Panc1 (cell line): ENCODE measurements at places on chromosomes 3 and 15. TPM values are rescaled to one million over a fixed set of nuclear protein-coding genes. Genes with fewer than 3 reads are reported as not detected.

ARPIN gene
- total RNA-seq, result 6.3 TPM

SNTN gene
- not detected for total RNA-seq

CA12 gene
- 0.74 TPM for total RNA-seq

CELSR3 gene
- total RNA-seq, result 7.7 TPM

ZPLD1 gene
- not detected for total RNA-seq

MAP1A gene
- total RNA-seq, result 1.6 TPM

CASR gene
- not detected for total RNA-seq

DNA sequence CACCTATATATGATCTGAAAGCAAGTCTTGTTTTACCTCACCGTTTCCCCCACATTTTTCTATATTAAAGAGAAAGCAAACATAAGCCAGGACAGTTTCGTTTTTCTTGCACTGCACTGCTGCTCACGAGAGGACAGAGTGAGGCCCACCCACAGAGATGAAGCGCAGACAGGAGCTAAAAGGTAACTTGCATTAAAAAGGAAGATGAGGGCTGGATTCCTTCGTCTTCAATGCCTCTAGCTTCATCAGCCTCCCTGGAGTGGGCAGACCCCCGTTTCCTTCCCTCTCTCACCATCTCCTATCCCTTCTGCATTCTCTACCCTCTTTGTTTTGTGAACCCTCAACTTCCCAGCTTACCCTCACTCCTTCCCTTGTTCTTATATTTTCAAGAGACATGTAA, 18.9 kb downstream of the SUMF1 start:
- no peak overlapping the region for H3K4me3 ChIP-seq
- H3K36me3 ChIP-seq, result no peaks in the 10 kb centered on the region; the same call in 1 of the 2 replicates
- H3K27ac ChIP-seq, result no peak overlapping the region
- no peaks in the 10 kb centered on the region for H3K4me1 ChIP-seq

- H3K4me3 ChIP-seq, result no peak overlapping the region
- H3K27me3 ChIP-seq, result peaks cover 6% of the 10 kb centered on the region; the same call in 1 of the 2 replicates
- DNase-seq, result no peak
- H3K27ac ChIP-seq, result no peak overlapping the region
- H3K36me3 ChIP-seq, result no peaks in the 10 kb centered on the region
These were observed 101.4 kb downstream of the TFG start for GRCh38 chr3:100810671-100811070.

- DNase-seq, result no peak
- H3K27ac ChIP-seq, result no peak overlapping the region
- H3K4me1 ChIP-seq, result peaks cover 5% of the 10 kb centered on the region; the same call in 1 of the 2 replicates
- H3K36me3 ChIP-seq, result no peaks in the 10 kb centered on the region
These were observed 13.1 kb downstream of the RLBP1 start for GRCh38 chr15:89208256-89208655.

DNA sequence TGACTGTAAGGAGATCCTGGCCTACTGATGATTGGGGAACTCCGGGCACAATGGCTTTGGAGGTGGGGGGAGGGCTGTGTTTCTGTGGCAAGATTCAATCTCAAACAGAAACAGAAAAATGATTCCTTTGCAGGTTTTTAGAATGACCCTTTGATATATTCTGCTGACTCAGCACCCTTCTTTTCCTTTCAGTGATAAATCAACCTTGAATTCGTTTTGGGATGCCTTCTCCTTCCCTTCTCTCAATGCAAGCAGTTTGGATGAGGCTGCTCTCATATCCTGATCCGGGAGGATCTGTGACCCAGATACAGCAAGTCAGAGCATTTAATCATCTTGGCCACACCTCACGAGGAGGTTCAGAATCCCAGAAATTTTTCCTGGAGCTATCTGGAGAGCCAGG, 156.1 kb upstream of the PRICKLE2 start:
- no peak overlapping the region for H3K27ac ChIP-seq
- H3K36me3 ChIP-seq, result no peaks in the 10 kb centered on the region
- DNase-seq, result no peak
- no peak overlapping the region for H3K4me3 ChIP-seq

DNA sequence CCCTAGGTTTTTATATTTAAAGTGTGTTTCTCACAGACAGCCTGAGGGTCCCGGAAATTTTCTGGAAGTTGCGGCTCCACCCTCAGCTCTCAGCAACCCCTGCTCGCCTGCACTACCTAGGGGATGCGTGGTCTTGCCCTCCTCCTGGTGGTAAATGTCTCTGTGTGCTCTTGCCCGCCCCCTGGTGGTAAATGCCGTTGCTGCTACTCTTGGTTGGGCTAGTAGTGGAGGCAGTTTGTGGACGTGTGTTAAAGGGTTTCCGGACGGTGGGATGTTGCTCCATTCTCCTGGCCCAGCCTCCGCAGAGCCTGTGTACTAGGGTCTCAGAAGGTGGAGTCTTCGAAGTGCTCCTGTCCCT, 27.4 kb downstream of the STOML1 start:
- peak overlapping the region; percentile 31; the same call in 1 of the 2 replicates for H3K4me3 ChIP-seq
- H3K27me3 ChIP-seq, result no peaks in the 10 kb centered on the region
- peak; percentile 70 for DNase-seq
- no peaks in the 10 kb centered on the region for H3K4me1 ChIP-seq
- H3K27ac ChIP-seq, result no peak overlapping the region

DNA sequence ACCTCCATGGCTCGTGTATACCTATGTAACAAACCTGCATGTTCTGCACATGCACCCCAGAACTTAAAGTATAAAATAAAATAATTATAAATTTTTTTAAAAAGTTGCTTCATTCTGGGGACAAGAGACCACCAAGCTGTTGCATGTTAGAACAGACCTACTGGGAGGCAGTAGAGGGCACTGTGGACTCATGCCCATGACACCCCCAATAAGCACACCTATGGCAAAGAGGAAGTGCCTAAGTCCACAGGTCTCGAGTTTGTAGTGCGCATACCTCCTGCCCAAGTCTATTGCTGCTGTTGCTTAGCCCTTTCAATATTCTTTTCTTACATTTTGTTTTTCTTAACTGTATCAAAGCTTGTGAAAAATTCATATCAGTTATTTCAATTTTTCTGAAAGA, 267.9 kb upstream of the THBS1 start:
- DNase-seq, result no peak
- no peak overlapping the region for H3K27ac ChIP-seq
- H3K4me1 ChIP-seq, result no peaks in the 10 kb centered on the region
- H3K27me3 ChIP-seq, result no peaks in the 10 kb centered on the region

DNA sequence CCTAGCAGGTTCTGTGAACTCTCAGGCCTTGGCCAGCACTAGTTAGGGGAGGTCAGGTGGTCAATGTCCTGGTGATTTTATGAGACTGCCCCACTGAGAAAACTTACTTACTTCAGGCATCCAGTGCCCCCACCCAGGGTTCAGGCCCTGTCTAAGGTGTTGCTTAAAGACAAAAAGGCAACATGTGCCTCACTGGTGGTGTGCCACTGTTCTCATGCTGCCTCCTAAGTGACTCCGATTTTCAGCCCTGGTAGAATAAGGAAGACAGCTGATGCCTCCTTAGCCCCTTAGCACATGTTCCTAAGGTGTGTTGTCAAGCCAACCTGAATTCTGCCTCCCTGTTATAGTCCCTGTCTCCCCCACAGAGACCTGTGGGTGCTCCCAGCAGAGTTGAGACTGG, 5.3 kb downstream of the RBM15B start:
- no peak overlapping the region for H3K27ac ChIP-seq
- H3K36me3 ChIP-seq, result peaks cover 9% of the 10 kb centered on the region
- H3K4me3 ChIP-seq, result no peak overlapping the region
- H3K4me1 ChIP-seq, result peaks cover 8% of the 10 kb centered on the region

DNA sequence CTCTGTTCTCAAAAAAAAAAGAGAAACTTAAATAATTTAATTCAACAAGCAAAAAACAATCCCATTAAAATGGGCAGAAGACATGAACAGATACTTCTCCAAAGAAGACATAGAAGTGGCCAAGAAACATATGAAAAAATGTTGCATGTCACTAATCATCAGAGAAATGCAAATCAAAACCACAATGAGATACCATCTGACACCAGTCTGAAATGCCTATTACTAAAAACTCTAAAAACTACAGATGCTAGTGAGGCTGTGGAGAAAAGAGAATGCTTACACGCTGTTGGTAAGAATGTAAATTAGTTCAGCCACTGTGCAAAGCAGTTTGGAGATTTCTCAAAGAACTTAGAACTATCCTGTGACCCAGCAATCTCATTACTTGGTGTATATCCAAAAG, 382.9 kb downstream of the OTOL1 start:
- H3K36me3 ChIP-seq, result no peaks in the 10 kb centered on the region
- H3K27ac ChIP-seq, result no peak overlapping the region
- H3K4me3 ChIP-seq, result no peak overlapping the region
- no peaks in the 10 kb centered on the region for H3K27me3 ChIP-seq
- H3K4me1 ChIP-seq, result no peaks in the 10 kb centered on the region

DNA sequence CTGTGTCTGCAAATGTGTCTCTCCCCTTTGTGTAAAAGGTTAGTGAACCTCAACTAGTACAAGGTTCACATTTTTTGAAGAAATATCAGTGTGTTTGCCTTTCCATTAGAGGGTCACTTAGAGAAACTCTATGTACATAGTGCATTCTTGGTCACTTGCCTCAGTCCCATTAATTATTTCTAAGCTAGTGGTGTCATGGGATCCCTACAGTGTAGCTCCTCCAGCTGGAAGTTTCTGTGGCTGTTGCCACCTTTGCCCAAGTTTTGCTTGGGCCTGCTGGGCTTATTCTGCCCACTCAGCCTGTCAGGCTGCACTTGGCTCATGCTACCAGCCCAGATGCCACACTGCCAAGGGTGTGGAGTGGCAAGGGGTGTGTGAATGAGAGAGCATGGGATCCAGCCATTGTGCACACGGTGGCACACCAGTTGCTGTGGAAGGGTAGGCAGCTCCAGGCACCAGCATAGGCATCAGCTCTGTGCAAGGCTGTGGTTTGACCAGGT, 161.7 kb downstream of the ARPP21 start:
- no peak overlapping the region for H3K4me3 ChIP-seq
- H3K36me3 ChIP-seq, result no peaks in the 10 kb centered on the region
- no peaks in the 10 kb centered on the region for H3K27me3 ChIP-seq
- H3K4me1 ChIP-seq, result no peaks in the 10 kb centered on the region

DNA sequence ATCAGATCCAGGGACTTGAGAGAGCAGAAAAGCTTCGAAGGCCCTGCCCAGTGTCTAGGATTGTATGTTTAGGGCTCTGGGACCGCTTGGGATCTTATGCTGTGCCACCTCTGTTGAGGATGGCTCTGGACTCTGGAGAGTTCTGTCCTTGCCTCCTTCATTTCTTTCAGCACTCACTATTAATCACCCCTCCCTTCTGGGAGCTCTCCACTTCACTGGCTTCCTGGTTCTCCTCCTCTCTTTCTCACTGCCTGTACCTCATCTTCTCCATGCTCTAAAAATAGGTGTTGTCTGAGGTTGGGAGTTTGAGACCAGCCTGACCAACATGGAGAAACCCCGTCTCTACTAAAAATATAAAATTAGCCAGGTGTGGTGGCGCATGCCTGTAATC, 17.3 kb downstream of the MAPKBP1 start:
- DNase-seq, result no peak
- peak overlapping the region; percentile 36; the same call in 1 of the 2 replicates for H3K27ac ChIP-seq
- peaks cover 25% of the 10 kb centered on the region for H3K4me1 ChIP-seq
- no peaks in the 10 kb centered on the region for H3K27me3 ChIP-seq

- H3K4me3 ChIP-seq, result no peak overlapping the region
- no peak for DNase-seq
- no peaks in the 10 kb centered on the region for H3K36me3 ChIP-seq
- H3K27ac ChIP-seq, result peak overlapping the region; percentile 75
- peaks cover 27% of the 10 kb centered on the region for H3K4me1 ChIP-seq
These were observed 1.6 kb upstream of the ITGB5 start for GRCh38 chr3:124888482-124889441.

- H3K4me1 ChIP-seq, result no peaks in the 10 kb centered on the region
- no peak overlapping the region for H3K27ac ChIP-seq
- H3K27me3 ChIP-seq, result no peaks in the 10 kb centered on the region
- H3K36me3 ChIP-seq, result no peaks in the 10 kb centered on the region
These were observed 52.7 kb downstream of the NFKBIZ start for GRCh38 chr3:101902041-101902440.

GRCh38 chr3:125186261-125186787, 26.2 kb downstream of the SLC12A8 start:
- no peak overlapping the region for H3K4me3 ChIP-seq
- H3K4me1 ChIP-seq, result no peaks in the 10 kb centered on the region
- H3K36me3 ChIP-seq, result no peaks in the 10 kb centered on the region
- no peak overlapping the region for H3K27ac ChIP-seq
- no peaks in the 10 kb centered on the region for H3K27me3 ChIP-seq

DNA sequence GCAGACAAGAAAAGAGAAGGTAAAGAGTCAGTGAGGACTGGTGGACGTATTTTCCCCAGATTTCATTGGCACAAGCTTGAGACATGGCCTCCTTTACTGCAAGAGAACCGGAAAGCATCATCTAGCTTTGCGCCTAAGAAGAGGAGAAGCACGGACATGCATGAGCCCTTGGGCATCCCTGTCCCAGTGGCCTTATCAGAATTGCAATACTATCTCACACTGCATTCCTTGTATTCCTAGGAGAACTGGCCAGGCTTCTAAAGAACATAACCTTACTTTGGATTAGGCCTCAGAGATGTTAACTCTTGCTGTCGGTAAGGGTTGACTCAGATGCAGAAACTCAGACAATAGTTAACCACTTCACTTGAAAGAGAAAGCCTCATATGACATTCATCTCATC, 229.5 kb upstream of the PRICKLE2 start:
- H3K4me3 ChIP-seq, result no peak overlapping the region
- DNase-seq, result no peak
- no peaks in the 10 kb centered on the region for H3K27me3 ChIP-seq
- no peaks in the 10 kb centered on the region for H3K36me3 ChIP-seq
- H3K4me1 ChIP-seq, result no peaks in the 10 kb centered on the region

DNA sequence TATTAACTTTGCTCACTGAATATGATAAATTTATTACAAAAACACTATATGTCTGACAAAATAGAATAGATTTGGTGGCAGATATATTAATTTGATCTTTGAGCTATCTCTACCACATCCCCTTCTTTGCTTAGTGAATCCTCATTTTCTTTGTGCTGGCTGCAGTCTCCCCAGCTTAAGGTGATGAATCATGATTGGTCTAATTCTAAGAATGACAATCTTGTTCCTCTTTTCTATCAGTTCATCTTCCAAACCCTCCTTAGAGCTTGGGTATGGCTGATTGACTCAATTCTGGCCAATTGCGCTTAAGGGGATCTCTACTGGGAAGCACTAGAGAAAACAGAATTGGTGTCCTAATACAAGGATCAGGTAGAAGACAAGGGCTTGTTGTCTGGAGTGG, 309.6 kb upstream of the GOLIM4 start:
- no peaks in the 10 kb centered on the region for H3K36me3 ChIP-seq
- H3K4me3 ChIP-seq, result no peak overlapping the region
- no peak for DNase-seq

DNA sequence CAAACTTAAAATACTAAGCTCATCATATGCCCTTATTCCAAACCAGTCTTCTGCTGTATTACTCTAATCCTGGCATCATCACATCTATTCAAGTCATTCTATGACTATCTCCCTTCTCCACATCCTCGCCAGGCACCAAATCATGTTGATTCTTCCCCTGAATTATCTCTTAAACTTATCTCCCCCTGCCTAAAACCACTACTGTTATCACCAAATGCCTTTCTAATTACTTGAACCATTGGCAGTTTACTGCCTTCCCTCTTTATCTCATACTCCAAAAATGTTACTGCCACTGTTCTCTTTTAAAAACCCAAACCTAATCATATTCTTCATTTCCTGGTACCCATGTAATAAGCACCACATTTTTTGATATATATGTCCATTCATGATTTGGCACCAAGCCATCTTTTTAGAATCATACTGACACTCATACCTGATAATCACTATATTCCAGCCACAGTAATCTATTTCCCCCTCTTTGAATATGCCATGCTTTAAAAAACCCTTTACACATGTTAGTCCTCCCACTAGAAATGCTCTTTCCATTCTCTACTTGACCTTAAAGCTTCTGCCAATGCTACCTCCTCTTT, 126.8 kb downstream of the PEAK1 start:
- H3K27ac ChIP-seq, result no peak overlapping the region
- H3K36me3 ChIP-seq, result no peaks in the 10 kb centered on the region
- no peak overlapping the region for H3K4me3 ChIP-seq
- no peaks in the 10 kb centered on the region for H3K4me1 ChIP-seq
- DNase-seq, result no peak
